ENCODE measurements at places on chromosomes 16 and 17.
A peak's percentile ranks its signal among the peaks of the same experiment; 100 is the strongest.

DNA sequence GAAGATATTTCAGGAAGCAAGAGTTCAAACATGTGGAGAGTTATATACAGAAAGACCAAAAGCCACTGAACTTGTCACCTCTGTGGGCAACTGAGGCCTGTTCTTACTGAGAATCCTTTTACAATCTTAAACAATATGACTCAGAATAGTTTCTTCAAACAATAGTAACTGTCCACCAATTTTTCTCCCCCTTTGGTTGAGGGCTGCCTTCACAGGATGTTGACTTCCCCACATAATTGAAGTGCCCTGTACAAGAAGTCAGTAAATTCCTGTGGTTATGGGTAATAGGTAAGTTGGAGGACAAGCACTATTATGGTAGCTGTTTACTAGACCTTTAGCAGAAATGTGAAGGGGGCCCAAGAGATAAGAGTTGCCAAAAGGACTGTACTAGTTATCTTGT is 215.8 kb downstream of the CDH8 start:
- H3K4me1 ChIP-seq = no peaks in the 10 kb centered on the region
- H3K36me3 ChIP-seq = no peaks in the 10 kb centered on the region
- no peak overlapping the region for H3K27ac ChIP-seq
- H3K27me3 ChIP-seq = peaks cover 30% of the 10 kb centered on the region

DNA sequence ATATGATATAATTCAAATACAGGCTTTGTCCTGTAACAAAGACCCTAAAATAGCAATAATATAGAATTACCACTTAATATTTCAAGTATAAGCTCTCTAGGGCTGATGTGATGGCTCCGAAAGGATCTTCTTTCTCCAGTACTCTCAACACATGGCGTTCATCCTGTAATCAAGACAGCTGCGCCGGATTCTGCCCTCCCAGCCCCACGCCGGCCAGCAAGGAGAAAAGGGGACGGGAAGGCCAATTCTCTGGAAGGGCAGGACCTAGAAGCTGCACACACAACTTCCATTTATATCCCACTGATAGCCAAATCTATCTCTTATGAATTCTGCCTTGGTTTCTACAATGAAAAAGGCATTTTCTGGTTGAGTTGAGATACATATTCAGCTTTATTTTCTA is 32.0 kb downstream of the CCDC182 start:
- H3K4me3 ChIP-seq = no peak overlapping the region
- H3K27ac ChIP-seq = no peak overlapping the region
- peaks cover 97% of the 10 kb centered on the region for H3K27me3 ChIP-seq
- no peaks in the 10 kb centered on the region for H3K4me1 ChIP-seq
- H3K36me3 ChIP-seq = no peaks in the 10 kb centered on the region
- no peak for DNase-seq

DNA sequence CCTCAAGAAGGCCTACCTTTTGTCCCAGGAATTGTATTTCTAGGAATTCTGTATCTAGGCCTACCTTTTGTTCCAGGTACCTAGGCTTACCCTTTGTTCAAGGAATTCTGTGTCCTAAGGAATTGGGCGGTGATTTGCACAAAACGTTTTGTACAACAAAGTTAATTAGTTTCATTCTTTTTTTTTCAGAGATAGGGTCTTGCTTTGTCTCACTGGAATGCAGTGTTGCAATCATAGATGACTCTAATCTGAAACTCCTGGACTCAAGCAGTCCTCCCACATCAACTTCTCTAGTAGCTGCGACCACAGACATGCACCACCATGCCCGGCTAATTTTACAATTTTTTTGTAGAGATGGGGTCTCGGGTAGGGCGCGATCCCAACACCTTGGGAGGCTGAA is 7.0 kb downstream of the CDR2L start:
- no peaks in the 10 kb centered on the region for H3K27me3 ChIP-seq
- peak; percentile 43 for DNase-seq
- no peak overlapping the region for H3K27ac ChIP-seq
- peaks cover 25% of the 10 kb centered on the region for H3K4me1 ChIP-seq
- H3K36me3 ChIP-seq = peaks cover 6% of the 10 kb centered on the region

- no peak overlapping the region for H3K4me3 ChIP-seq
- no peak overlapping the region for H3K27ac ChIP-seq
- peaks cover 22% of the 10 kb centered on the region for H3K36me3 ChIP-seq
- no peaks in the 10 kb centered on the region for H3K27me3 ChIP-seq
- DNase-seq = no peak
- no peaks in the 10 kb centered on the region for H3K4me1 ChIP-seq
Observed at GRCh38 chr17:79792984-79793923, 3.6 kb downstream of the CBX8 start.

DNA sequence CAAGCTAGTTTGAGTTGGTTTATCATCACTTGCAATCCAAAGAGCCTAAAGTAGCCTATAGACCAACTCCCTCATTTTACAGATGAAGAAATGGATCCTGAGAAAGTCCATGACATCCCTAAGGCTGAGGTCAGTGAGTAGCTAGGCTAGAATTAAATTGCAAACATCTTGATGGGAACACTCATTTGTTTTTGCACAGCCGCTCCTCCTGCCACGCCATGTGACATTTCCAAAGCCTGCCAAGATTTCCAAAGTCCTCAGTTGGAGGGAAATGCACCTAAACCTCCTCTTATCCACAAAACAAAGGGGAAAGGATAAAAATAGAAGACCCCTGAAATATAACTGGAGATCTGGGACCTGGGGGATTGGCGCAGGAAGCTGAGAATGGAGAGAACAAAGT is 15.0 kb downstream of the TMEM92 start:
- DNase-seq = peak; percentile 57
- H3K4me3 ChIP-seq = peak overlapping the region; percentile 72
- H3K4me1 ChIP-seq = peaks cover 31% of the 10 kb centered on the region
- H3K27me3 ChIP-seq = no peaks in the 10 kb centered on the region

GRCh38 chr17:67139784-67140665 is 95.7 kb downstream of the CACNG1 start:
- peaks cover 65% of the 10 kb centered on the region for H3K36me3 ChIP-seq
- peak overlapping the region; percentile 30 for H3K4me3 ChIP-seq
- no peaks in the 10 kb centered on the region for H3K27me3 ChIP-seq
- DNase-seq = peak; percentile 66
- peaks cover 35% of the 10 kb centered on the region for H3K4me1 ChIP-seq

DNA sequence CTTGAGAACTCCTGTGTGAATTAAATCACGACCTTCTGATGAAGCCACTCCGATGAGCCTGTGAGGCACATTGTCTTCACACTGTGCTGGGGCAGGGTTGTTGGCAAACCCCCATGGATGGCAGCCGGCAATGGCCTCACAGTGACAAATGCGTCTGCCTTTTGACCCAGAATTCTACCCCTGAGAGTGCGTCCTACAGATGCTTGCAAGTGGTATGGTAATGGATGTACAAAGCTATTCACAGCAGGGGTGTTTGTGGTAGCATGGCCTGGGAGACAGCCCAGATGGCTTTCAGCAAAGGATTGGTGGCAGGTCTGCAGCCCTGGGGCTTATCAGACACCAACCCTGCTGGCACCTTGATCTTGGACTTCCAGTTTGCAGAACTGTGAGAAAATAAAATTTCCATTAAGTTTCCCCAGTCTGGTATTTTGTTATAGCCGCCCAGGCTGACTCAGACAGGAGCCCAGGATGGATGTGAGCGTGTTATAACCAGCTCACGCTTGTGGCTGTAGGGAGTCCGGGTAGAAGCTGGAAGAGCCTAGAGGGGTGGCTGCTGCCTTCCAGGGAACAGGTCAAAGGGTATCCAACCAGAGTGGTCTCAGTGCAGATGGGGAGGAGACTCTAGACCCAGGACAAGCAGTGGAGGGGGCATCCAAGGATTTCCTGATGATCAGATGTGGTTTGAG is 10.1 kb downstream of the AFMID start:
- H3K4me1 ChIP-seq = peaks cover 5% of the 10 kb centered on the region
- no peak for DNase-seq
- peaks cover 50% of the 10 kb centered on the region for H3K36me3 ChIP-seq
- H3K4me3 ChIP-seq = no peak overlapping the region
- peak overlapping the region; percentile 49 for H3K27ac ChIP-seq

- no peak for DNase-seq
- H3K27me3 ChIP-seq = no peaks in the 10 kb centered on the region
- no peak overlapping the region for H3K4me3 ChIP-seq
Observed at GRCh38 chr17:74290340-74290739, 16.3 kb downstream of the DNAI2 start.

DNA sequence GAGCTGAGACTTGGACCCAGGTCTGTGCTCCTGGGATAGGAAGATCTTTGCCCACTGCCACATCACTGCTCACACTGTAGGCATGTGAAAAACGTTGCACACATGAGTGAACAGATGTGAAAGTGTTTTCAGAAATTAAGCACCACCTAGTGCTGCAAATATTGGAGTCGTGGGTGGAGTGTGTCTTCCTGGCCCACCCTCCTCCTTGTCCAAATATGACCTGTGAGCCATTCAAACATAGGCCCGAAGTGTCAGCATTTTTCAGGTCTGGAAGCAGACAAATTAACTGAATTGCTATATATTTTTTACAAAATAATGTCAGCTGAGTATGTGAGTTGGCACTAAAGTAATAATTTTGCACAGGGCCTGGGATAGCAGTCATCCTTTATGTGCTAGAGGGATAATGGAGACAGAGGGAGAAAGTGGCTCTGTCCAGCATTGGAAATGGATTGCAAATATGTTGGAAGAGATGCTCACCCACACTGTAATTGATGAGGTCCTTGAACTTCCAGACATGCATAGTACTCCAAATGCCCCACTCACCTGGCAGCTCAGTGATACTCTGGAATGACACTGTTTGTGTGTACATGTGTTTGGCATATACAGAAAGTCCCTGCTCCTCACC is 58.7 kb downstream of the ACSM1 start:
- H3K27me3 ChIP-seq = no peaks in the 10 kb centered on the region
- no peak for DNase-seq
- no peaks in the 10 kb centered on the region for H3K36me3 ChIP-seq
- H3K27ac ChIP-seq = no peak overlapping the region
- no peaks in the 10 kb centered on the region for H3K4me1 ChIP-seq

- peaks cover 12% of the 10 kb centered on the region for H3K36me3 ChIP-seq
- no peak overlapping the region for H3K27ac ChIP-seq
- H3K4me1 ChIP-seq = peaks cover 32% of the 10 kb centered on the region
- no peak overlapping the region for H3K4me3 ChIP-seq
- no peaks in the 10 kb centered on the region for H3K27me3 ChIP-seq
Observed at GRCh38 chr17:50731575-50732460, 12.4 kb downstream of the LUC7L3 start.

DNA sequence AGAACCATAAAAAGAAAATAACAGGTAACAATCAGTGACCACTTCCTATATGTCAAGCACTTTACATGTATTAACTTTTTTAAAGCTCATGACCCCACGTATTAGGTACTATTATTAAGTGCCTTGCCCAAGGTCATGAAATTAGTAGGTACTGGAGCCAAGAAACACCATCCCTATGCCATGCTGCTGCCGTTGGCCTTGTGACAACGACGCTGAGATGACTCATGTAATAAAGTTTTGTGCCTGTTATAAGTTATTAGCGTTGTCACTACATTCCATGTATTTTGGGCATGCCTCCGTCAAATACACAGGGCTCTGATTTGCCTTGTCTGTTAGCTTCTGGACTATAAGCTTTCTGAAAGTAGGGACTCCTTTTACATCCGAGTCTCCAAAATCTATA is 1.4 kb downstream of the BBS2 start:
- H3K36me3 ChIP-seq = no peaks in the 10 kb centered on the region
- peak overlapping the region; percentile 83 for H3K27ac ChIP-seq
- H3K27me3 ChIP-seq = no peaks in the 10 kb centered on the region
- H3K4me3 ChIP-seq = peak overlapping the region; percentile 81
- DNase-seq = no peak

GRCh38 chr17:53560953-53561352 is 261.8 kb upstream of the KIF2B start:
- no peak overlapping the region for H3K4me3 ChIP-seq
- no peaks in the 10 kb centered on the region for H3K27me3 ChIP-seq
- H3K4me1 ChIP-seq = peaks cover 7% of the 10 kb centered on the region
- no peaks in the 10 kb centered on the region for H3K36me3 ChIP-seq
- DNase-seq = no peak
- no peak overlapping the region for H3K27ac ChIP-seq

DNA sequence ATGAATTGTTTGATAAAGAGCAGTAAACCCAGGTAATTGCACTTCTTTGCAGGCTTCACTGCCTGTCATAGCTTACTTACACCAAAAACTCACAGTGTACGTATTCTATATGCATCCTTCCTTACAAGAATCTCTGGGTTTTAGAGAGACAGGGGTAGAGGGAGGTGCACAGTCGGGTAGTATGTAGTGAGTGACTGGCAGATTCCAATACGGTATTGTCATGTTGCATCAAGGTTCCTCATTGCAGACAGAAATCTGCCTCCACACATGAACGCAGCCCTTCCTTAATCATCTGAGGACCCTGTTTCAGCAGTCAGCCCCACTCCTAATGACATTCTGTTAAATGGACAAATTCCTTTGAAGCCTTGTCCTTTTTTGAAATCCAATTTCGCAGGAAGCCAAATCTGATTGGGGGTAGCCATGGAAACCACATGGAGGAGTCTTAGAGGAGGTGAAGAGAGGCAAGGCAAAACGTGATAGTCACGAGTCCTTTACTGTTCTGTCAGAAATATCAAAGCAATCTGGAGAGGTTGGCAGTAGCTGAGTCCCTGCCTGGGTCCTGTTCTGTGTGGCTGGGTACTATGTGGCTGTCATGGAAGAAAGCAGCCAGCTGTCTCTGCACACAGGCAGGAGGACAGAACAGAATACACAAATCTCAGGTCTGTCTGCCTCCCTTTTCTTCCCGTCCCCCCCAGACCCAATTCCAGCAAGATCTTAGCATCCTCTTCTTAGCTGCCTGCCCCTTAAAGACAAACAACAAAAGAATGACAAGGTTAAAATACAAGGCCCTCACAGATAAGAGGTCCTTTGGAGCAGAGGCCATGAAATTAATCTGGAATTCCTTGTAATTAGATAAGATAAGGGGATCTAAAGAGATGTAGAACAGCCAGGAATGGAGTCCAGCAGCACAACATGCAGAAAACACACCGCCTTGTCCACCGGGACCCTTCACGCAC is 3.1 kb upstream of the SKAP1 start:
- peaks cover 64% of the 10 kb centered on the region for H3K27me3 ChIP-seq
- no peak for DNase-seq
- no peaks in the 10 kb centered on the region for H3K36me3 ChIP-seq
- no peak overlapping the region for H3K27ac ChIP-seq
- H3K4me3 ChIP-seq = no peak overlapping the region
- H3K4me1 ChIP-seq = no peaks in the 10 kb centered on the region

- H3K4me3 ChIP-seq = no peak overlapping the region
- no peak overlapping the region for H3K27ac ChIP-seq
- H3K36me3 ChIP-seq = no peaks in the 10 kb centered on the region
- peak; percentile 19 for DNase-seq
- H3K27me3 ChIP-seq = peaks cover 19% of the 10 kb centered on the region
Observed at GRCh38 chr16:8505327-8505991, 84.9 kb downstream of the TMEM114 start.

GRCh38 chr16:51719376-51719775 is 568.3 kb upstream of the SALL1 start:
- H3K4me3 ChIP-seq = no peak overlapping the region
- H3K27ac ChIP-seq = no peak overlapping the region
- H3K27me3 ChIP-seq = no peaks in the 10 kb centered on the region
- DNase-seq = no peak
- no peaks in the 10 kb centered on the region for H3K36me3 ChIP-seq
